Left lobe of liver (tissue), 2 donors: ENCODE measurements at places on chromosomes 12 and 14.

DNA sequence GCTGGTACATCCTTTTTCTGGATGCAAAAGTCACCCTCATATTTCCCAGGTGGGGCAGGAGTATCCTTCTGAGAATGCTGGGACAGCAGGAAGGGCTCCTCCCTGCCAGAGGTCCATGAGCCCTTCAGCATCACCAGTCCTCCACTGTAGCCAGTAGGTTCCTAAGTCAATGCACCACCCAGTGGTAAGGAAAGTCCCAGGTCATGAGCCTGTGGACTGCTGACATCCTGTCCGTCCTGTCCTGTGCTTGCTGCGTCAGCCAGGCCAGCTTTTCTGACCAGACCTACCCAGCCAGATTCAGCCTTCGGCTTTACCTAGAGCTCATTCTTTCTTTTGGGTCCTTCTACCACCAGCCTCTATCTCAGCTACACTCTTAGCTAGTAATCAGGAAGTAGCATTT is 23.0 kb upstream of the ACTN1 start:
- DNase-seq: peak; percentile 69

DNA sequence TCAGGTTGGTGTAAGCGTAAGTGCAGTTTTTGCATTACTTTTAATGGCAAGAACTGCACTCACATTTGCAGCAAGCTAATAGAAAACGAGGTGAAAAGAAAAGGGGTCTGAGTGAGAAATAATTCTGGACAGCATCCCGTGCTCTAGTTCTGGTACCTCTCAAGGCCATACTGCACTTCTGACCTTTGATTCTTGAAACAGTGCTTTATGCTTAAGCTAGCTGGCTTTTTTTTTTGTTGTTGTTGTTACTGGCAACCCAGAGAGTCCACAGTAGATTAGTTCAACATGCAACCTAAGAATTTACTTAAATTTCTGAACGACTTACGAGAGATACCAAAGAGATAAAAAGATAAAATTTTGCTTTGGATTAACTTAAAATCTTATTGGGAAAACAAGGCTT is 75.2 kb upstream of the PRKD1 start:
- no peak for DNase-seq

- no peak for DNase-seq
These were observed 25.5 kb downstream of the DIO3 start for GRCh38 chr14:101586531-101587430.

DNA sequence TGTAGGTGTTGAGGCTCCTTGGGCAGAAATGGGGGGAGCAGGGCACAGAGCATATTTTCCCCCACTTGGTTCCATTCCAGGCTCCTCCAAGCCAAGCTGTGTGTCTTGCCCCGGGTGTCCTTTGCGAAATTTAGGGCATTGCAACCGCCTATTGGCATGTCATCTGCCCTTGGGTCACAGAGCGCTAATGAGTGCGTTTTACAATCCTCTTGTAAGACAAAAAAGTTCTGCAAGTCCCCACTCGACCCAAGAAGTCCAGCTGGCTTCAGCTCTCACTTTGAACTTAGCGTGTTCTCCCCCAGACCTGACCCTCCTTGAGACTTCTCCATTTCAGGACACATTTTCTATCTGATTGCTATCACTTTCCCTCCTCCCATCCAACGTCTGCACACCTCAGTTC is 6.1 kb upstream of the LRTM2 start:
- DNase-seq: no peak

DNA sequence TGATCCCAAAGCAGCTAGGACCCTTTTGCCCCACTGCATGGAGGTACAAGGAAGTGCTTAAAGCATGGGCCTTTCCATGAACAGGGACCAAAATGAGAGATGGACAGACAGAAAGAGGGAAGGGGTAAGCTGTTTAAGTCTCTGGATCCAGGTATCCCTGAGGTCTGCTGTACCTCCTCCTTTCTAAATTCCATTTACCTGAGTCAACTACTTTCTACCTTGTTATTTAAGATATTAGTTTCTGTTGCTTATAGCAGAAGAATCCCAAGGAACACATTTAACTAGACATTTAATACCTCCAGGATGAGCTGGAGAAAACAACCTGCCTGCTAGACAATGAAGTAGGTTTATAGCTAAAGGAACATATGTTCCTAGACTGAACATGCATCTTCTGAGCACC is 157.6 kb upstream of the TMCC3 start:
- DNase-seq: no peak

DNA sequence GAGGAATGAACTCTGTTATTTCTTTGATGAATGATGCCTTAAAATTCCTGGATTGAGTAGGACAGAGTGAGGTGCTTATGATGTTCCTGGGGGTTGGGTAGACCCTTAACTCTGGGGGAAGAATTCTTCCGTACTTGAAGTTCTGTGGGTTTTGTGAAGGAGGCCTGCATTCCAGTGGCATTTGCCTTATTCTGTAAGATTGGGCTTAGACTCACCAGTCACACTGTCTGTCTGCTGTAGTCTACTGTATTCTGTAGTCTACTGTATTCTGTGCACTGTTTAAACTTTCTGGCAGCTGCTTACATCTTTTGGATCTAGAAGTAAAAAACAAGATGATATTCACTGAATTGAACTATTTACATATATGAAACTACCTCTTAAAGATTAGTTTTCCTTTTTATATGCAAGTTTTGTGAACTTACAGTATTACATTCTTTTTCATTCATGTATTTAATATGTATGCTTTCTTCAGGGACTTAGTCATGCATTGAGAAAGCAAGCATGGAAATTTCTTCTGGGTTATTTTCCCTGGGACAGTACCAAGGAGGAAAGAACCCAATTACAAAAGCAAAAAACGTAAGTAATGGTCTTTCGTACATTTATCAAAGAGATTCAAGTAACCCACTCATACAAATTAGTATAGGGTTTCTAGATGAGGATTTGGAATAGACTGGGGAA is 42.3 kb upstream of the TPH2 start:
- DNase-seq: no peak

GRCh38 chr12:96822641-96823040 is 84.4 kb upstream of the NEDD1 start:
- no peak for DNase-seq

DNA sequence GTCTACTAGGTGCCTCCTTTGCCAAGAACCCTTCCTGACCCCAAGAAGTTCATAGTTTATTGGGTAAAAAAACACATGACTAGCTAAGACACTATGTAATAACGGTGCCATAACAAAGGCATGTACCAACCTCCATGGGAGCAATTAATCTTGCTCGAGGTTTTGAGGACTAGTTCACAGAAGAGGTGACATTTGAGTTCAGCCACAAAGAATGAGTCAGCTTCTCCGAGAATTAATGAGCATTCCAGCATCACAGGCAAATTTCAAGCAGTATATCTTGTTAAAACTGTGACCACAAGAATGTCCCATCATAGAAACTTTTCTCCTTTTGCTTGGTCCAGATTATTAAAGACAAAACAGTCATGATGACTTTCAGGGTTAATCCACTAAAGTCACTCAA is 113.0 kb upstream of the RAP1B start:
- no peak for DNase-seq

- no peak for DNase-seq
These were observed 110.6 kb downstream of the CALM1 start for GRCh38 chr14:90507428-90507827.

- DNase-seq: no peak
These were observed 668 bp downstream of the TRIP11 start for GRCh38 chr14:92039063-92039718.

DNA sequence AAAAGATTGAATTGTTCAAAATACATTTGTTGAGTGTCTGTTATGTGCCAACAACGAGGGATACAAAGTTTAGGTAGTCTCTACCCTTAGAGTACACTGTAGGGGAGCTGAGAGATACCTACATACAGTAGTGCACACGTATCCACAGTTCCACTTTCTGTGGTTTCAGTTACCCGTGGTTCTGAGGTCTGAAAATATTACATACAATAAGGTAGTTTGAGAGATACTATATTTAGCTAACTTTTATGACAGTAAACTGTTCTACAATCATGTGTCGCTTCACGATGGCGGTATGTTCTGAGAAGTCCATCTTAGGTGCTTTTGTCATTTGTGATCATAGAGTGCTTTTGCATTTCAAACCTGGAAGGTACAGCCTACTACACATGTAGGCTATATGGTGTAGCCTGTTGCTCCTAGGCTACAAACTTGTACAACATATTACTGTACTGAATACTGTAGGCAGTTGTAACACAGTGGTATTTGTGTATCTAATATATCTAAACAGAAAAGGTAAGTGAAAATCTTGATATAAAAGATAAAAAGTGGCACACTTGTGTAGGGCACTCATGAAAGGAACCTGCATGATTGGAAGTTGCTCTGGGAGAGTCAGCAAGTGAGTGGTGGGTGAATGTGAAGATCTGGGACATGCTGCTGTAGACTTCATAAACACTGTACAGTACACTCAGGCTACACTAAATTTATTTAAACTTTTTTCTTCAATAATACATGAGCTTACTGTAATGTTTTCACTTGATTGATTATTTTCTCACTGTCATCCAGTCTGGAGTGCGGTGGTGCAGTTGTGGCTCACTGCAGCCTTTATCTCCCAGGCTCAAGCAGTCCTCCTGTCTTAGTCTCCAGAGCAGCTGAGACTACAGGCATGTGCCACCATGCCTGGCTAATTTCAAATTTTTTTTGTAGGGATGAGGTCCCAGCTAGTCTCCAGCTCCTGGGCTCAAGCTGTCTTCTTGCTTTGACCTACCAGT is 4.0 kb downstream of the CPSF6 start:
- DNase-seq: no peak
